ENCODE measurements at places on chromosomes 1 and 21. TPM values are rescaled to one million over a fixed set of nuclear protein-coding genes. Genes with fewer than 3 reads are reported as not detected.

DNA sequence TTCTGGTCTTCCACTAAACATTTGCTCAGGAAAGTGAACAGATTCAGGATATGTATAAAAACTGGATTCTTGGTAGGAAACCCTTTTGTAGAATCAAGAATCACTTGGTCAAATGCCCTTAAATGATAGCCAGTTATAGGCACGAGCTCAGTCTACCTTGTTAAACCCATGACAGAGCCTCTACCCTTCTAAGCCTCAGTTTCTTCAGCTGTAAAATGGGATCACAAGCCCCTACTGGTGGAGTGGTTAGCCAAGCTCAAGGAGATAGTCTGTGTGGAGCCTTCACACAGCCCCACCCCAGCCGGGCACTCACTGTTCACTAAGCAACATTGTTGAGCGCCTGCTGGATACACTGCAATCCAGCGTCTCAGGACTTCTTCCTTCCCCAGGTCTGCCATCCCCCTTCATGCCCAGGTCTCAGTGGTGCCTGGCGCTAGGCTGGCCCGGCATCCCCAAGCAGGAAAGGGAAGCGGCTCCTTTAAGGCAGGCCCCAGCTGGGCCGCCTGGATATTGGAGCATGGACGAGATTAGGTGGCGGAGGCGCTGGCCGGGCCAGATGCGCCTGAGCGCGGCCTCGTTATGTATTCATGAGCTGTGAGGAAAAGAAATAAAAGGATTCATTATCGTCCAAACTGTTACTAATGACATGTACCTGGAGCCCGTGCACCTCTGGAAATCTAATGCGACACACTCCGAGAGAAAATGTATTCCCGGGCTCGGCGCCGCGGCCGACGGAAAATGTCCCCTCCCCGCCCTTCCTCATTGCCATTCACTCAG is 75.6 kb downstream of the TAS1R2 start:
- no peak for DNase-seq

- DNase-seq, result no peak
Observed at GRCh38 chr1:224520808-224521207, 86.2 kb upstream of the WDR26 start.

GRCh38 chr21:30426731-30427130 is 1.0 kb upstream of the KRTAP13-3 start:
- DNase-seq, result no peak

- no peak for DNase-seq
Observed at GRCh38 chr1:186799689-186800054, 29.1 kb upstream of the PLA2G4A start.

- DNase-seq, result no peak
Observed at GRCh38 chr1:67958472-67958871, 92.0 kb downstream of the DIRAS3 start.

- no peak for DNase-seq
Observed at GRCh38 chr1:206716870-206717673, 32.4 kb downstream of the MAPKAPK2 start.

GRCh38 chr1:43995984-43996732 is 4.8 kb downstream of the CCDC24 start:
- DNase-seq, result no peak

DNA sequence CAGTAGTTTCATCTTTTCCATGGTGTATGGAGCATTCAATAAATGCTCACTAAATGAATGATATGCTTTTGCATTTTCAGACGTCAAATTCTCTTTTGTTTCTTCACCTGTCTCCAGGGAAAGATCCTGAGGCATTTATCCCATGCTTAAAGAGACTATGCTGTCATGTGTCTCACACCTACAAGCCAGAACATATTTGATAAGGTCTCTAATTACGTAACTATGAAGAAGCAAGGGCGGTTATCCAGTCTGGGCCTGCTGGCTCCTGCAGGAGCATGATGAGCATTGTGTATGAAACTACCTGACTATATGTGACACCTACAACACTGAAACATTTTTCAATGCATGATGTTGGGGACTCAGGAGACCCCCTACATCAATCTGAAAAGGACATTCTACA is 51.8 kb downstream of the FBXO42 start:
- DNase-seq, result no peak

Gene GJA8
- not detected for total RNA-seq

Gene TACSTD2
- total RNA-seq, result 6.9 TPM

Gene TMCC2
- total RNA-seq, result 6.8 TPM
